ENCODE measurements at places on chromosomes 13 and 19.
A peak's percentile ranks its signal among the peaks of the same experiment; 100 is the strongest.

DNA sequence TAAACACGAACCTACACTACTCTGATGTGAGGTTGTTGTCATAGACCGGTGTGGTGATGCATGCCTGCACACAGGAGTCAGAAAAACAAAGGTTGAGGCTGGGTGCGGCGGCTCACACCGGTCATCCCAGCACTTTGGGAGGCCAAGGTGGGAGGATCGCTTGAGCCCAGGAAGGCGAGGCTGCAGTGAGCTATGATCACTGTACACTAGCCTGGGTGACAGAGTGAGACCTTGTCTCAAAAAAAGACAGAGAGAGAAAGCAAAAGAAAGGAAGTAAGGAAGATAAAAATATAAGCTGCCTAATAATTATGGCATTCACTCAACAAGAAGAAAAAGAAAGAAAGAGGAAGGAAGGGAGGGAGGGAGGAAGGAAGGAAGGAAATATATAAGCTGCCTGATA is 9.3 kb downstream of the GP6 start:
- no peak for DNase-seq

DNA sequence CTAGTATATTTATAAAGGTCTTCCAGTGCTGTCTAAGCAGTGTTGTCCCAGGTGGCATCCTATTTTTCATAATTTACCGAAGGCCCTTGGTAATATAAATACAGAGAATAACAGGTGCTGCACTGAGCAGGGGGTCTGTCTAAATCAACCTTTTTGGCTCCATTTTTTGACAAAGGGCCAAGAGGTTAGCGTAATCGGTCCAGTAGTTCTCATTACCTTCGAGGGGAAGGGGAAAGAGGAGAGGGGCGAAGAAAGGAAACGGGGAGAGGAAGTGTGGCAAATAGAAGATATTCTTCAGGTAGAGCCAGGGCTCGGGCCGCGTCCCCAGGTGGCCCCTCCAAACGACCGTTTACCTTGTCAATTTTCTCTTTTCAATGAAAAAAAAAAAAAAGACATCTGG is 749 bp upstream of the PAN3 start:
- DNase-seq = no peak

- no peak for DNase-seq
Observed at GRCh38 chr13:23748109-23748990, 140.8 kb downstream of the MIPEP start.

GRCh38 chr19:7905268-7905667 is 1.6 kb downstream of the MAP2K7 start:
- DNase-seq = no peak

DNA sequence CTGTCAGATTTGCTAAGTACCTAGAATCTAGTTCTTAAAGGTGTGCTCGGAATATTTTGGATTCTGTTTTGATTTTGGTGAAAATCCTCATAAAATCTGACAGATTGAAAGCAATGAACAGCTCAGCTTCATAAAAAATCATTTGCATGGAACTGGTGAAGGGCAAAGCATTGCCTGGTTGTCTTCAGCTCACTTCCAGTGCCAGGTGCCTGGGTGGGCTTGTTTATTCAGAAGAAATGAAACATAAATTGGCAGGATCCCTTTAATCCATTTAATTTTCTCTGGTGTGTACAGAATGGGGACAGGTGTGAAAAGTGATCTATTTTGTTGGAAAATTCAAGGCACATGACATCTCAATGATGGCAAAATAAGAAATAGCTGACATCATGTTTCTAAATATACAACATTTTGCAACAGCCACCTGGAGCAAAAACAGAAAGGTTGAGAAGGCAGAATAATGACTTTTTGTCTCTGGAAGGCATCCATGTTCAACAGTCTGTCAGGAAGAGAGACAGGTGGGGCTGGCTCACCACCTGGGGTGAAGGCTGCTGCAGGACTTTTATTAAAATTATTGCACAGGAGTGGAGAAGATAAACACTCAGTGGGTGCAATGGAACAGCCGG is 52.2 kb downstream of the RFC3 start:
- DNase-seq = no peak

GRCh38 chr13:112714376-112715174 is 24.7 kb downstream of the ATP11A start:
- no peak for DNase-seq

- DNase-seq = no peak
Observed at GRCh38 chr19:28873301-28873700, 339.6 kb downstream of the UQCRFS1 start.

DNA sequence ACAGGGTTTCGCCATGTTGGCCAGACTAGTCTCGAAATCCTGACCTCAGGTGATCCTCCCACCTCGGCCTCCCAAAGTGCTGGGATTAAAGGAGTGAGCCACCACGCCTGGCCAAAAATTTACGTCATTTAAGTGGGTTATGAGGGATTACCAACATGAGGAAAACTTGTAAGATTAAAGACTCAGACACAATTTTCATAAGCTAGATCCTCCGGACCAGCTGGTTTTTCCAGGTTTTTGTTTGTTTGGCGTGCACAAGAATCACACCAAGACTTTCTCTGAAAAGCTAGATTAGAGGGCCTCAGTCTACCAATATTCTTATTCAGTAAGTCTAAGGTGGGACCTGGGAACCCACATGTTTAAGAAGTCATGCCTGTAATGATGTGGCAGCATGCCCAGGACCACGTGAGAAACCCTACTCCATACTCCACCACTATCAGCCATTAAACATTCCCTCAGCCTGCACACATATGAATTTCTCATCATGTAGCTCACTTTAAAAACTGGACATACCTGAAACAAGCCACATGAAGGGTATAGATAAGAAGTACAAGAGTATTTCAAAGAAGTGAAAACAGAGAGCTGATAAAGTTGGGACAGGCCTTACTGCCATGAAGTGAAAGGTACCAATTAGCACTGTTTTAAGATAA is 25.7 kb downstream of the DIAPH3 start:
- no peak for DNase-seq

- no peak for DNase-seq
Observed at GRCh38 chr13:42064966-42065365, 16.5 kb downstream of the DGKH start.

DNA sequence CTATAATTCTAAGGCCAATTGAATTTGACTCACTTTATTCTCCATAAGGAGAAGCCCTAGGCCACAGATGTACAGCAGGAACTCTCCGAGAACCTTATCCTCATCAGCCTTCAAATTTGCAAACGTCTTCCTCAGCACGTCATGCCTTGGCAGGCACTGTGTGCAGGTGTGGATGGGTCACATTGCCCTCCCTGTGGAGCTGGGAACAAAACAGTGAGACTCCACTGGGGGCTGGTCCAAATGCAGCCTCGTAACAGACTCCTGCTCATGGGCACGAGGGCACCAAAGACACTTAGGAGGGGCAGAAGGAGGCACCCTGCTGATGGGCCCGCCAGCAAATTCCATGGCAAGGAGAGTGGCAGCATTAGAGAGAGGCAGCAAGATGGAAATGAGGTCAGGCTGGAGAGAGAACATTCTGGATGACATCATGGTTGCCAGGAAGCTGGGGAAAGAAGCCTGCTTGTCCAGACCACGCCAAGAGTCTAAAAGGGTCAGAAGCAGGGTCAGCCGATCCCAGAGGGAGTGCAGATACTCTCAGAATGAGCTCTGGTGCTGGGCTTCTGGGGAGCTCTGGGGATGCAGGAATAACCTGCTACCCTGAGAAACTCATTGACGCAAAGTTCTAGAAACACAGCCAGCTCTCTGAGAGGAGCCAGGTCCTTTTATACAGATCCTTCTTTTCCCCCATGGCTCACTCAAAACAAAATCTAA is 242.2 kb downstream of the B3GLCT start:
- no peak for DNase-seq

GRCh38 chr19:2810141-2811091 is 9.3 kb upstream of the ZNF554 start:
- no peak for DNase-seq

DNA sequence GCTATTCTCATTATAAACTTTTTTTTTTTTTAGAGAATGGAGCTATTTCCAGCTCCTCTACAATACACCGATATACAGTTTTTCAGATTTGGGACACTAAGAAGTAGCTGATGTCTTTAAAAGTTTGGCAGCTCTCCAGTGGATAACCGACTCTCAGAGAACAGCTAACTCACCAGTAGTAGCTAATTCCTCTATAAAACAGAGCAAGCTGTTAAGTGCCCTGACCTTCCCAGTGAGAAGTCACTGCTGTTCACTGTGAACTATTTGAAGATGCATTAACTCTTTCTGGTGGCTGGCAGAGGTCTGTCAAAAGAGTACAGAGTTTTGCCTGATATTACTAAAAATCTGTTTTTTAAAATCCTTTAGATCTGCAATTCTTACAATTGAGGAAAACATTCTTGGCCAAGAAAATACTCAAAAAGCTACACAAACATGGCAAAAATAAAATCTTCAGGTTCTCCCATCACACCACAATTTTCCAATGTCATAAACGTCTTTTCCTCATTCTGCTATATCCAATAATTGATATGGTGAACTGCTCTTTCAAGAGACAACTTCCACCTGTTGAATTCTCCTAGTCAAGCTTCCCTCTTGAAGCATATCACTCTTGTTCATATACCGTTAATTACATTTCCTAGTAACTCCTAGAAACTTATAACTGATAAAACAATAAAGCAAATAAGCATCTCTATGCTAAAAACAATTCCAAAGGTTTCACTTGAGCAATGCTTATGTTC is 44.2 kb downstream of the TBC1D4 start:
- DNase-seq = no peak

DNA sequence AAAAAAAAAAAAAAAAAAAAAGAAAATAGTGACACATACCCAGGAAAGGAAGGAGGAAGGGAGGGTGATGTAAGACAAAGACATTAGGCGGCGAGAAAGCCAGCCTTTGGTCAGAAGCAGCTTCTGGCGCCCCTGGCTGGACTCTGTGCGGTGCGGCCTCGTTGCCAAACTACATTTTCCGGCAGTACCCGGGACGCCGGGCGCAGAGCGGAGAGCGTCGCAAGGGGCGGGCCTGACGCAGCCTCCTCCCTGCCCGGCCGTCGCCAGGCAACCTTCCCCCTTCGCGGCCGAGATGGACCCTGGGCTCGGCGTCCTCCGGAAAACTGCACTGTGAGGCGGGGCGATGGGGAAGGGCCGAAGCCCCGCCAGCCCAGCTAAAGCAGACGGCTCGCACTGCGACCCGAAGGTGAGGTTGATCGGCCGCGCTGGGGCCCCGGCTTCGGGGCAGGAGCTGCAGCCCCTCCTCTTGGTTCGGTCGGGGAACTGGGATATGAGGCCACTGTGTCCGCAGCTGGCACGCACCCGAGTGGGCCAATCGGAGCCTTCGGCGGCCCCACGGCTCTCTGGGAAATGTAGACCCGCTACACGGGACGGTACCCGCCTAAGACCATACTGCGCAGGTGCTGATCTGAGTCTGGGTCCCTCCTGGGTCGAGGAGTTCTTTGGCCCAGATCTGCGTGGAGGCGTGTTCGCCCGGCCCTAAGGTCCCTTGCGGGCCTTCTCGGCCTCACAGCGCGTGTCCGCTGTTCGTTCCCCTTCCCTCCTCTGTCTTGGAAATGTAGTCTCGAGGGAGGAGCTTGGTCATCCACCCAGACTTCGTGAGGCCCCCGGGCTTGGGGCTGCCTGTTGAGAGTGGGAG is 2.3 kb upstream of the MZF1 start:
- peak; percentile 81 for DNase-seq

- no peak for DNase-seq
Observed at GRCh38 chr19:5336195-5336965, 4.2 kb downstream of the PTPRS start.

- no peak for DNase-seq
Observed at GRCh38 chr19:1146412-1146699, 27.7 kb downstream of the SBNO2 start.

GRCh38 chr13:66365101-66365500 is 865.0 kb downstream of the PCDH9 start:
- DNase-seq = no peak

DNA sequence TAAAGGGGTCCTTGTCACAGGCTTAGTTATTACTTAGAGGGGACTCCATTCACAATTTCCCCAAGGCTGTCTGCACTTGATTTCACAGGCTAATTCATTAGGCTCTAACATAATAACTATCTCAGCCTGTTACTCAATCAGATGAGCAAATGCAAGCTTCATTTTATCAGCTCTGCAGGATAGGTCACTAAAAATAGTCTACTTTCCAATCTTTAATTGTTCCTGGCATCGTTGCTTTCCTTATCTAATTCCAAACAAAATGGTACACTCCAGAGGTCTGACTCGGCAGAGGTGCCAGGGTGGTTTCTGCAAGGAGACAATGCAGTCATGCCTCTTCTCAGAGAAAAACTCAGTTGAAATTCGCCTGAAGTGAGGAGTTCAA is 69.7 kb upstream of the SLC15A1 start:
- DNase-seq = no peak

DNA sequence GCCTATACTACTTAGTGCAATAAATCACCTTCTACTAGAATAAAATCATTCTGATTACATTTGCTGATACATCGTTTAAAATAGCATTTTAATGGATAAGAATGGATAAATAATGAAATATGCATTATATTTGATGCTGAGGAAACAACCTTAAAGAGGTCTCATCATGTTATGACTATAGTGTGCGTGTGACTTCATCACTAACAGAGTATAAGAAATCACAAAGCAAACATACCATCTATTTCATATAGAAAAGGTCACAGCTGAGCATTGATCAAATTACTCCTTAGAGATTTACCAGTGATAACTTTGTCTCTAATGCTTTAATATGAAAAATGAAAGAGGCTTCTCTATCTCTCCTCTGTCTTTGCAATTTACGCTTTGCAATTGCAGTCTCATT is 1620.3 kb upstream of the SLC10A2 start:
- no peak for DNase-seq

DNA sequence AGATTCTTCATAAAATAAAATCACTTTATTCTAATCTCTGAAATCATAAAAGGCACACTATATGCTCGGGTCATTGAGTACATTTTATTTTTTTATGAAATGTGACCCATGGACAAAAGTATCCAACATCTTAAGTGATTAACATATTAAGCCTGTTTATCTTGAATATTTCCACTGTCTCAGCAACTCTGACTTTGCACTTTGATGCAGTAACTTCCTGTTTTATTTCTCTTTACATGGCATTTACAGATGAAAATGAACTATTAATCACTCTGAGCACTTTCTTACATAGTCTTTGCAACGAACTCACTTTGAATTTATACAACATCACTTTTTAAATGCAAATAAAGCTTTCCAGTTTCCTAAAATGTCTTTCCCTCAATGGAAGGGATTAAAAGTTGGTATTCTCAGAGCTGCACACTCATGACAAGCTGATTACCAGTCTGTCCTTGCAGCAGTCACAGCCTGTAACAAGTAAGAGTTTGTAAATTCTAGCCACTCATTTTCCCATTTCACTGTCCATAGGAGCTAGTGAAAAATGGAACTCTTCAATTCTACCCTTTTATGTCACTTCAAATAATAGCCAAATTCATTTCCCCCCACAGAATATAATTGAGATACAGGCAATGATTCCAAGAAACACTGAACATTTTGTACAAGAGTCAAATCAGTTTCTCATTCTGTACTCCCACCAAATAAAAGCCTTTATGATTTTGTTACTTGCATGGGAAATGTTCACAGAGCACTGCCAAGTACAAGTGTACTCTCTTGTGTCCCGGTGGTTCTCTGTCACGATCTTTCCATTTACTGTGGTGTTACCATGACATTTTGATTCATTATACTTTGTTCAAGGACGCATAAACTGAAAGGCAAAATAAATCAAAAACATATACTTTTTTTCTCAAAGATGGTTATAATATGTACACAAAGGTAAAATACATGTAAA is 1968.9 kb downstream of the PCDH9 start:
- DNase-seq = no peak

All from activated T-cell treated with anti-CD3 and anti-CD28 coated beads for 48 hours (primary cell).